ENCODE measurements at places on chromosomes 7 and 10. TPM values are rescaled to one million over a fixed set of nuclear protein-coding genes. Genes with fewer than 3 reads are reported as not detected.

GRCh38 chr7:20203316-20203715, 13.9 kb downstream of the MACC1 start:
- no peaks in the 10 kb centered on the region for H3K27me3 ChIP-seq
- H3K4me3 ChIP-seq: no peak overlapping the region
- DNase-seq: no peak
- no peak overlapping the region for H3K27ac ChIP-seq
- H3K4me1 ChIP-seq: peaks cover 10% of the 10 kb centered on the region
- H3K36me3 ChIP-seq: no peaks in the 10 kb centered on the region

GRCh38 chr7:20785157-20786048, 1.3 kb downstream of the SP8 start:
- peak overlapping the region; percentile 32 for H3K4me3 ChIP-seq
- H3K4me1 ChIP-seq: peaks cover 15% of the 10 kb centered on the region
- H3K27me3 ChIP-seq: peaks cover 82% of the 10 kb centered on the region

GRCh38 chr10:125683063-125683462, at the start of gene TEX36:
Gene TEX36, minus strand, starts transcription at chr10:125683163. Its CDS starts 174 bp downstream, at chr10:125682989.
- H3K4me1 ChIP-seq: no peaks in the 10 kb centered on the region
- peaks cover 5% of the 10 kb centered on the region for H3K27me3 ChIP-seq
- H3K36me3 ChIP-seq: no peaks in the 10 kb centered on the region
- no peak for DNase-seq

- no peaks in the 10 kb centered on the region for H3K36me3 ChIP-seq
- no peak for DNase-seq
- no peaks in the 10 kb centered on the region for H3K4me1 ChIP-seq
- H3K27me3 ChIP-seq: peaks cover 26% of the 10 kb centered on the region
- H3K27ac ChIP-seq: no peak overlapping the region
These were observed 7.5 kb upstream of the DNAJC1 start for GRCh38 chr10:22010973-22011408.

DNA sequence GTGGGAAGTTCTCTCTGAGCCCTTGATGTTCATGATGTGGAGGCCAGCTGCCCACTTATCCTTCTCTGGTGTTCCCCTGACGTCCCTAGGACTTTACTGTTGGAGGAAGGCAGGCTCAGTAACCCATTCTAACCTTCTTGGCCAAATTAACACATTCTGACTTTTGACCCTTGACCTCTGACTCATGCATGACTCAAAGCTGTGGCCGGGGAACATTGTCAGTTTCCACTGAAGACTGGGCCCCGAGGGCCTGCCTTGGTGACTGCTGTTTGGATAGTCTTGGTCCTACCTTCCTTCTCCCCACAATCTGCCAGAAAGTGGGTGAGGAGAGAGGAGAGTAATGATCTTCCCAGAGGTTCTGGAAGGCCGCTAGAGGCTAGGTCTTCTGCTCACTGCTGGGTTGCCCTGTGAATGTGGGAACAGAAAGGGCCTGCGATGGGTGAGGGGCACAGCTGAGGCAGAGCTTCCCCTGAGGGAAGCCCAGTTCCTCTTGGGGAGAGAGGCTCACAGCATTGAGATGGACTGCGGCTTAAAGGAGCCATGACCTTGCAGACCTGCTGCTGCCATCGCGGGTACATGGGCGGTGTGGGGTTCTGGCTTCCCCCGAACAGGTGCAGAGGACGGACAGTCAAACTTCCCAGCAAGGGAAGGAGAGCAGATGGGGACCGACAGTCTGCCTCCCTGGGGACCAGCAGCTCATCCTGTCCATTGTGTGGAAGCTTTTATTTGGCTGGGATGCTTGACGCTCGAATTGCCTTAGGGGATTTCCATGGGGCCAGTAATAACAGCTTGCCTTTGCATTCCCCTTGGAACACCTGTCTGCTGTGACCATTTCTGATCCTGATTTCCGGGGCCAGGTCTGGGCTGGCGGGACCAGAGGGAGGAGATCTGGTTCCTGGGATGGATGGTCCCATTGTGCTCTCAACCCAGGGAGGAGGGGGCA, 43.8 kb downstream of the ADAMTS14 start:
- H3K27me3 ChIP-seq: no peaks in the 10 kb centered on the region
- no peak overlapping the region for H3K27ac ChIP-seq
- peaks cover 8% of the 10 kb centered on the region for H3K4me1 ChIP-seq
- H3K4me3 ChIP-seq: no peak overlapping the region

- H3K27me3 ChIP-seq: no peaks in the 10 kb centered on the region
- peak overlapping the region; percentile 91 for H3K27ac ChIP-seq
- peak overlapping the region; percentile 56 for H3K4me3 ChIP-seq
- H3K36me3 ChIP-seq: peaks cover 53% of the 10 kb centered on the region
- DNase-seq: peak; percentile 90
- peaks cover 75% of the 10 kb centered on the region for H3K4me1 ChIP-seq
These were observed 40.3 kb downstream of the RGS10 start for GRCh38 chr10:119502209-119502608.

DNA sequence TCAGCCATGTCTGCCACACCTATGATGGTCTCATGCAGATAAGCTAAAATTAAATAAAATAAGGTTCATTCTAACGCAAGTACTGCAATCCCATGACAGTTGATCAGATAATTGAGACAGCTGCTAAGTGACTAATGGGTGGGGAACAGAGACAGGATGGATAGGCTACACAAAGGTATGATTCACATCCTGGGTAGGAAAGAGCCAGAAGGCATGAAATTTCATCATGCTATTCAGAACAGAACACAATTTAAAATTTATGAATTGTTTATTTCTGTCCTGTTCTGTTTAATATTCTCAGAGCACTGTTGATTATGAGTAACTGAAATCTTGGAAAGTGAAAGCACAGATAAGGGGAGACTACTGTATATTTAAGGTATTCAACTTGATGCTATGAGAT, 381.8 kb upstream of the SORCS1 start:
- no peaks in the 10 kb centered on the region for H3K27me3 ChIP-seq
- no peaks in the 10 kb centered on the region for H3K36me3 ChIP-seq
- no peaks in the 10 kb centered on the region for H3K4me1 ChIP-seq
- no peak for DNase-seq

DNA sequence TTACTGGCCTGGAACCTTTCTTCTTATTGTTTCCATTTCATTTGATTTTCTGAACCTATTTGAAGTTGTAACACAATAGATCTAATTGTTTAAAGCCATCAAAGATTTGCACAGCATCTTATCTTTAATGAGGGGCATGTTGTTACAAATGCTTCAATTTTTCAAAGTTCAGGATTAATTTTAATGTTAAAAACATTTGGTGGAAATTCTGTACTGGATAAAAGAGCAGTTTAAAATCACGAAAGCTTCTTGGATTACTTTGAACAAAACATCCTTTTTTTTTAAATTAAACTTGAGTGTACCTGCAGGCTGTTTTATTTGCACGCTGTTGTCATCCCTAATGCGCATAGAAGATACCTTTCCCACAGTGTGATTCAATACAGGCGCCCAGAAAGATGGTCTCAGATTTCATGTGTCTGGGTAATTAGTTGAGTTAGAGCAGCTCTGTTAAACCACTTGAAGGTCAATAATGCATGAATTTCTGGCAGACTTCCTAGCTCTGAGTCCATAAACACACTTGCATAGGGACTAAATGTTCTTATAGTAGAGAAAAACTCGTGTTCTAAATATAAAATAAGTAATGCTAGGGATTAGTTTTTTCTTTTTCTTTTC, 29.3 kb upstream of the DDX50 start:
- no peaks in the 10 kb centered on the region for H3K27me3 ChIP-seq
- no peak overlapping the region for H3K4me3 ChIP-seq
- peaks cover 6% of the 10 kb centered on the region for H3K4me1 ChIP-seq
- no peak for DNase-seq
- no peak overlapping the region for H3K27ac ChIP-seq

- peaks cover 22% of the 10 kb centered on the region for H3K27me3 ChIP-seq
- no peak overlapping the region for H3K27ac ChIP-seq
- no peak for DNase-seq
- H3K36me3 ChIP-seq: no peaks in the 10 kb centered on the region
- H3K4me3 ChIP-seq: no peak overlapping the region
- H3K4me1 ChIP-seq: no peaks in the 10 kb centered on the region
These were observed 35.5 kb downstream of the LYZL1 start for GRCh38 chr10:29324220-29324841.

DNA sequence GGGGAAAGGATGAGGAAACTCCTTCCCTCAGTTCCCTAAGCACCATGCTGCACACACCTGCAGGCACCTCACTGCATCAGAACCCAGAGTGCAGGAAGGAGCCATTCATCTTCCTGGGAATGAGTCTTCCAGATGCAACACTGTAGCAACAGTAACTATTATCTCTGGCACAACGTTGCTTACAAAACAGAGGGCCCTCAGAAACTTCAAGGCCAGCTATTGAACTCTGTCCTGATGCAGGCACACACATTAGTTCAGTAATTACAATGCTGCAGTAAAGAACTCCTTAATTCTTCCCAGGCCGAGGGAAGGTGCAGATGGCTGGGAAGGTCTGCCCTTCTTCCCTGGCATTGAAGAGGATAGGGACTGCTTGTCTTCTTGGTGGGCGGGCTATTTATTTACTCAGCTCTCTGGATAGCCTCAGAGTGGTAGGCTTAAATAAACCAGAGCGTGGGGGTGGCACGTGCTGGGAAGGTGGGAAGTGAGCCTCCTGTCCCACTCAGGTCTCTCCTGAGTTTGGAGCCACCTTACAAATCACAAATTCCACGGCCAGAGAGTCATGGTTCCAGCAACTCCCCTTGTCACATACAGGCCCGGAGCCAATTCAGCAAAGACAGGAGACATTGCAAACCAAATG, 125.1 kb upstream of the JCAD start:
- DNase-seq: no peak
- no peaks in the 10 kb centered on the region for H3K36me3 ChIP-seq
- no peak overlapping the region for H3K27ac ChIP-seq
- H3K4me3 ChIP-seq: no peak overlapping the region

DNA sequence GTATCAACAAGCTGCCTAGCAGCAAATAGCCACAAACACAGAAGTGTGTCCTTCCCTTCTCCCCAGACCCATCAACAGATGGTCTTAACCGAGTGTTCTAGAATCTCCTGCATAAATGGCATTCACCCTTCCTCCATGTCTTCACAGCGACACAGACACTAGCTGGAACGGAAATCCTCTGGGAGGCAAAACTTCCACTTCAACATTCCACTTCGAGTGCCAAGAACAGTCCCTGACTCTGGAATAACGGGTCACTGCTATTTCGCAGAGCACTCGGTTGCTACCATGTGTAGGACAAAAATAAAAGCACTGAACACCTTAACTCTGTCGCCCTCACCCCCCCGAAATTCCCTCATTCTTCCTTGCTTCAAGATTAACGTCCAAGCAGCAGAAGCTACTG, 65.1 kb downstream of the SFMBT2 start:
- H3K27ac ChIP-seq: no peak overlapping the region
- H3K4me3 ChIP-seq: no peak overlapping the region
- peaks cover 3% of the 10 kb centered on the region for H3K4me1 ChIP-seq
- H3K36me3 ChIP-seq: peaks cover 51% of the 10 kb centered on the region
- H3K27me3 ChIP-seq: no peaks in the 10 kb centered on the region
- DNase-seq: no peak

GRCh38 chr10:36073796-36074345, 431.8 kb upstream of the FZD8 start:
- no peaks in the 10 kb centered on the region for H3K36me3 ChIP-seq
- no peak overlapping the region for H3K27ac ChIP-seq
- no peak overlapping the region for H3K4me3 ChIP-seq
- no peak for DNase-seq
- H3K4me1 ChIP-seq: no peaks in the 10 kb centered on the region
- no peaks in the 10 kb centered on the region for H3K27me3 ChIP-seq

GRCh38 chr10:89307269-89307577, 5.4 kb downstream of the IFIT2 start:
- H3K36me3 ChIP-seq: peaks cover 57% of the 10 kb centered on the region
- no peak for DNase-seq
- peaks cover 29% of the 10 kb centered on the region for H3K4me1 ChIP-seq

DNA sequence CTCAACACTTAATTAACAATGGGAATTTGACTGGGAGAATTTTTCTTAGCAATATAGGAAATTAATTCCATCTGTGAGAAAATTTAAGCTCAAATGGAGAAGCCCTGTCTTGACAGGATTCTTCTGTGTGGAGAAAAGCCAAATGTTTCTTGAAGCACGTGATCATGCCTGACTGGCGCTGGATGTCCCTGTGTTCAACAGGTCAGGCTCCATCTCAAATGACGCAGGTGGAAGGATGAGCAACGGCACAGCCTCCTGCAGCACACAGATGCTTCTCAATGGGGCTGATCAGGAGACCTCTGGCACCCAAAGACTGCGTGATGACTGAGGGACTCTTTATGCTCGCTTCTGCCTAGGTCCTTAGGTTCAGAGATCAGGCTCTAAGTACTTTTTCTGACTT, 143.8 kb downstream of the RSU1 start:
- DNase-seq: no peak
- no peaks in the 10 kb centered on the region for H3K27me3 ChIP-seq
- no peaks in the 10 kb centered on the region for H3K4me1 ChIP-seq

DNA sequence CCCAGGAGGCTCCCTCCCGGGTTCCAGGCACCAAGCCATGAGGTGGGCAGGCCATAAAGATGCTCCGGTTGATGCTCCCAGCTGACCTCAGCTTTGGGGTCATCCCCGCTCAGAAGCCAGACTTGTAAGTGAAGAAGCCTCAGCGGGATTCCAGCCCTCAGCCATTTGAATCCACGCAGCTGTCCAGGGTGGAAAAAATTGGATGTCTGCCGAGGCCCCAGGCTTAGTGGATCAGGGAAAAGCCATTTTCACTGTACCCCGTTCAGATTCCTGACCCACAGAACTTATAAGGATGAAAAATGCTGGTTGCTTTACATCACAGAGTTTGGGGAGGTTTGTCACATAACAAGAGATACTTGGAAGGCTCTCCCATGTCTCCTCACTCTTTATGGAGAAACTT, 49.2 kb upstream of the CPN1 start:
- no peak overlapping the region for H3K27ac ChIP-seq
- peaks cover 4% of the 10 kb centered on the region for H3K4me1 ChIP-seq
- H3K4me3 ChIP-seq: no peak overlapping the region
- DNase-seq: no peak
- H3K36me3 ChIP-seq: peaks cover 2% of the 10 kb centered on the region

Gene CCDC172
- total RNA-seq: not detected

Gene BICC1
- total RNA-seq: 0.14 TPM

Gene HHEX
- total RNA-seq: 0.23 TPM

Gene CCL26
- total RNA-seq: not detected
